AG04449 (cell line): ENCODE measurements at places on chromosomes 7 and 10.

DNA sequence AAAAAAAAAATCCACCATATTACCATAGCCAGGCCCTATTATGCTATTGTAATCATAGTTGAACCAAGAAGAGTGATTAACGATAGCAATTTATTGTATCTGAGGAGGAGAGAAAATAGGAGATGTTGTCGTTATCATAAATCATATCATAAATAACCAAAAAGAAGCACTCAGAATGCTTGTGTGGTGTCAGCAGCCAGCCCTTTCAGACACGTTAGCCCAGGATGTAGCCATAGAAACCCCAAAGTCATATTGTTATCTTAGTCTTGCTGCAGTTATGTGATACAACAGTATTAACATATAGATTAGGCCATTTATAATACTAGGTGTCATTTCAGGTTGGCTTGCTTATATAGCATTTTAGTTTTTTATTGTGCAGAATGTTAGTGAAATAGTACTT lies 102.2 kb upstream of the GATA3 start:
- DNase-seq, result no peak

DNA sequence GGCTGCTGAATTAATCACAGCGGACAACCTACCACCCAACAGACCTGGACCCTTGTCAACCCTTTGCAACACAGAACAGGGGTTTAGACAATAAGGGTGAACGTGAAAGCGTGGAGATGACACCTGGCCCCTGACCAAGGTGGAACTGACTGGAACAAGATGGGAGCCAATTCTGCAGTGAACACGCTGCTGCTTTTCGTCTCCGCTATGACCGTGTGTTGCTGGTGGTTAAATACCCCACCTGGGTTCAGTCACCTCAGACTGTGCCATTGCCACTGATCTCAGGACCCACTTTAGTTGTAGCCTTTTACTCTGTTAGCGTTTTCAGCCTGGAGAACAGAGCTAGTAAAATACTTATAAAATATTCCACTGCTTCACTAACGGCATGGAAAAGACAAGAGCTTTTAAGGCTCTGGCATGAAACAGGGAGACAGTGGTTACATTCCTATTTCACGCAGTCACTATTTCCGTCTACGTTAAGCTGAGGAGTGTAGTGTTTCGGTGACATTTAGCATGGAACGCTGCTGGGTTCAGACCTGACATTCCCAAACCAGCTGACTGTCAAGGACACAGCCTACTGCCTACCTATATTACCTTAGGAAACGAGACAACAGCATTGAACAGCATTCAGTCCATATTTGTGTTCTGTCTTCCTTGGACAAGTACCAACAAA lies 119.5 kb upstream of the PRSS1 start:
- DNase-seq, result peak; percentile 45

GRCh38 chr7:6186577-6186976 lies 85.8 kb downstream of the CYTH3 start:
- no peak for DNase-seq

DNA sequence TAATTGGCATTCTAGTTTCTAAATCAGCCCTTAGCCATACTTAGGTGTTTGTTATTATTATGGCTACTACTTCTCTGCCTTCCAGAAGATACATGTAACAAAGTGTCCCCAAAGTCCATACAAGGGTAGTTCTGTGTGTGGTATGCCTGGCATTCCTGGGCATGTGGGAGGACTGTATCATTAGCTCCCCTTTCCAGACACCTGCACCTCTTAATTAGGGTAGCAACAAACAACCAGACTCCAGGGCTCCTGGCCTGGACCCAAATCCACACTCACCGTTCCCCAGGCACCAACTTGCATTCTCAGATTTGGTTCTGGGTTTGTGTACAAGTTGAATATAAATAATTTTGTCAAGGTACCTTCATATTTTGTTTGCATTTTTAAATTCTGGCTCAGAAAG lies 15.5 kb upstream of the CALD1 start:
- no peak for DNase-seq

DNA sequence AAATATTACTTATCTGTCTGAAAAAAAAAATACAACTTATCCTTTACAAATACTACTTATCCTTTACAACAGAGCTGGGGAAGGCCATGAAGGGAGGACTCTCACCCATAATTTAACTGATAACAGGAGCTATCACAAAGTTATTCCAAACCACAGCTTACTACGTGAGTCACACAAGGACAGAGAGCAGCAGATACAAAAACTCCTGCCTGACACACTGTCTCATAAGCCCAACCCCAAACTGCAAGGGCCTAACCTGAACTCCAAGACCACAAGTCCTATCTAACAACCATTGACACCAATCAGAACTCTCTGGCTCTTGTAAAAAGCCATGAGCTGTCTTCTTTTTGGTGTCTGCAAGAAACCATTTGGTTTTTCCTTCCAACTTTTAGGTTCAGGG lies 28.5 kb upstream of the CXCL12 start:
- no peak for DNase-seq

GRCh38 chr7:144001543-144001942 lies 1.4 kb downstream of the OR6B1 start:
- no peak for DNase-seq

GRCh38 chr10:98423691-98424120 lies 8.7 kb upstream of the PYROXD2 start:
- no peak for DNase-seq

DNA sequence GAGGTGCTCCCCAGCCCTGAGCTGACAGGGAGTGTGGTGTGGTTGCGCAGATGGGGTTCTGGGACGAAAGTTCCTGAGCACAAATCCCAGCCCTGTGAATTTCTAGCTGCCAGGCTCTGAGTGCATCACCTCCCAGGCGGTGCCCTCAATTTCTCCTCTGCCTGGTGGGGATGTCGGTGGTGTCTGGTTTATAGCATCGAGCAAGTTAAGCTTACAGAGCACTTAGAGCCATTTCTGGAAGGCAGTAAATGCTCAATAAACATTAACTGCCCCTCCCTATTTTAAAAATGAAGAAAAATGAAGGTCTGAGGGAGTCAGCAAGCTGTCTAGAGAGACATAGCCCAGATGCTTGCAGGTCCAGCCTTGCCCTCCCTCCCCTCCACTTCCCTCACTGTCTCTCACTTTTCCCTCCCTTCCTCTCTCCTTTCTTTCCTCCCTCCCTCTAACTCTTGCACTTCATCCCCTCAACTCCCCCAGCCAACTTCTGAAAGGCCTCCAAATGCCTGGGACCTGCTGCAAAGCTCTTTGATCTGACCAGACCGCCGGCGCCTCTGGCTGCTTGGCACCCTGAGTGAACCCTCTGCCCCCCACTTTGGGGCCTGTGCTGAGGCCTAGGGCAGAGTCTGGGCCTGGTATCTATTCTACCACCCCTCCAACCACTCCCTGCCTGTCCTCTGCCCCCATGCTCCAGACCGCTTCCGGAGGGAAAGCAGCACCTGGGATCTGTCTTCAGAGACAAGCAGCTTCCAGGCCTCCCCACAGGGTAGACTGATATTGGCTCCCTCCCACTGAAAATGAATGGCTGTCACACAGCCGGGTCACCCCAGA lies 438.3 kb downstream of the RPS24 start:
- no peak for DNase-seq

- DNase-seq, result no peak
These were observed 37.6 kb downstream of the JAKMIP3 start for GRCh38 chr10:132103116-132103910.

GRCh38 chr7:143104759-143105158 lies 27.1 kb upstream of the PIP start:
- no peak for DNase-seq

DNA sequence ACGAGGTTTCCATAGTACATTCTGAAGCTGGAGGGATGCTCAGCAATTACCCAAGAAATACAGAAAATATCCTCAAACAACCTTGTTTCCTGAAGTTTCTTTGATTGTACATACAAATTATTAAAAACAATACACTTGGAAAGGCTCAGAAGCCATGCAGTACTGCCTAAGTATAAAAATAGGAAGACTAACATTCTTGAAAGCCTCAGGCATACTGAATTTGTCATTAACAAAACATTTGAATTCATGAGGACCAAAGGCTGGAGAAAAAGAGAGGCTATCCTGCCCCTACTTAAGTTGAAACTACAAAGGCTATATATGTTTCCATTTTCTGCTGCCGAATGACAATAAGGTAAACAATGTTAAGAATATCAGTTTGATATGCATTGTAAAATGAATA lies 54.3 kb upstream of the SGCE start:
- DNase-seq, result peak; percentile 19

DNA sequence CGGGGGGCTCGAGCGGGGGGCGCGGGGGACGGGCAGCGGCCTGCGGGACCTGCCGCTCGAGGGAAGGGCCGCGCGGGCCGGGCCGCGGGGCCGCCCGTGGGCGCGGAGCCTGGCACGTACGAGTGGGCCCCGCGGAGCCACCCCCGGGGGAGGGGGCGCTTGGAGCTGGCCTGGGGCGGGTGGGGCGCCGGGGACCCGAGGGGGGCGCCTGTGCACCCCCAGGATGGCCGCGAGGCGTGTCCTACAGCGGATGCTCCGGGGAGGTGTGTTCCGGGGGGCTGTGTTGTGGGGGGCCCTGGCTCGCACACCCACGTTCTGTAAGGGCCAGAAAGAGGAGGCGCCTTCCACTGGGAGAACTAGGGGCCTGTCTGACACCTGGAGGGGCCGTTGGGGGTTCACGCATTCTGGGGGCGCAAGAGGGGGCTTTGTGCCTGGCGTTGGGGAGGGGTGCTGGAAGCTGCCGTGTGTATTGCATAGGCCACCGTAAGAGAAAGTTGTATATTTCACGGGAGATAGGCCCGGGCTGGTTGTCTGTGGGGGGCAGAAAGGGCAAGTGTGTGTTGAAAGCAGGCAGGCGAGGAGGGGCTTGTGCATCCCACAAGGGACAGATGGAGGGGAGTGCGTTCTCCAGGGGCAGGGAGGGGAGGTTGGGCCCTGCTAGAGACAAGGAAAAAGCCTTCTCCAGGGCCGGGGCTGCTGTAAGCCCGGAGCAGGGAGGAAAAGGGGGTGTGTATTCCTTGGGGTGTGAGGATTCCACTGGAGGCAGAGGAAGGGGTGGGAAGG lies 663 bp downstream of the VPS37D start:
- no peak for DNase-seq

- no peak for DNase-seq
These were observed 99.8 kb downstream of the ATE1 start for GRCh38 chr10:121828045-121828444.

DNA sequence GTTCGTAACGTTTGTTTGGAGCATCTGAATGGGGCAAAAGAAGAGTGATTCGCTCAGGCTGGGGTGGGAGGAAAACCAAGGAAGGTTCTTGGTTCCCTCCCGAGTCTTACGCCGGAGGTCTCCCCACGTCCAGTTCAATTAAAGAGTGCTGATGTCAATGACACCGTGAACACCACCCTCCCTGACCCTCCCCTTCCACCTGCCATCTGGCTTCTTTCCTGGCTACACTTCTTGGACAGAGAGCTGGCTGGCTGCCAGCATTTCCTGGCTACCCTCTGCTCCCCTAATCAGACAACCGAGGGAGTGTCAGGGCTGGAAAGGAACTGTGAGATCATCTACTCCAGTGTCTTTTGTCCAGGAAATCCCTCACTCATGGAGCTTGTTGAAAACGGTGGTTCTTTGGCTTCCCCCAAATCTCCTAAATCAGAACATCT lies 24.1 kb upstream of the FFAR4 start:
- DNase-seq, result no peak

- no peak for DNase-seq
These were observed 6.9 kb upstream of the PRKAG2 start for GRCh38 chr7:151883857-151884256.

DNA sequence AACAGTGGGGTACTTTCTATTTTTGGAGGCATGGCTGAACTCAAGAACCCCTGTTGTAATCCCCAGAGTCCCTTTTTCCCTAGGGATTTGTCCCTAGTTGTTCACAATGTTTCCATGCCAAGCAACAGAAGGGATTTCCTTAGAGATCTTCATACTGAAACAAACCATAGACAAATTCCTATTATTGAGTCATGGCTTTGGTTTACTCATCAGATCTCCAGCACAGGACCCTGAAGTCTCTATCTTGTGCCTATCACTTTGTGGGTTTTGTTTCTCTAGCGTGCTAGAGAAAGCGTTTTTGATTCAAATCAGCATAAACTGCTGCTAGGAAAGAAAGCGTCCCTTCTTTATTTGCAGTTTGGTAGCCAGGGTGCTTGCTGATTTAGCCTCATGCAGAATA lies 165.0 kb downstream of the BAMBI start:
- DNase-seq, result peak; percentile 56

DNA sequence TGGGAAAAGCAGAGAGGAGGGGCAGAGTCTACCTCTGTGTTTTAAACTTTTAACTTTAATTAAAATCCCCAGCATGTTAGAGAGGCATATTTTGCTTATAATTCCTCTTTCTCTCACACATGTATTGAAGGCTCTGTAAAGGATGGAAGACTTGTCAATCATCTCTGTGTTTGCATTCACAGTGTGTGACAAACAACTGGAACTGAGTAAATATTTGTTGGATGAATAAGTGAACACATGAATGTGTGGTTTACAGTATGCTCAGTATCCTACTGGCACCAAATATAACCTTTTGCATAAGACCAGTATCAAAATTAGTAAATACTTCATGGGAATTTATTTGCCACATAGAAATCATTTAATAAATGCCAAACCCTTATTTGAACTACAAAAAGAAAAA lies 829.0 kb downstream of the GRID1 start:
- no peak for DNase-seq

GRCh38 chr10:119817991-119818888 lies 54.4 kb downstream of the MCMBP start:
- DNase-seq, result no peak

DNA sequence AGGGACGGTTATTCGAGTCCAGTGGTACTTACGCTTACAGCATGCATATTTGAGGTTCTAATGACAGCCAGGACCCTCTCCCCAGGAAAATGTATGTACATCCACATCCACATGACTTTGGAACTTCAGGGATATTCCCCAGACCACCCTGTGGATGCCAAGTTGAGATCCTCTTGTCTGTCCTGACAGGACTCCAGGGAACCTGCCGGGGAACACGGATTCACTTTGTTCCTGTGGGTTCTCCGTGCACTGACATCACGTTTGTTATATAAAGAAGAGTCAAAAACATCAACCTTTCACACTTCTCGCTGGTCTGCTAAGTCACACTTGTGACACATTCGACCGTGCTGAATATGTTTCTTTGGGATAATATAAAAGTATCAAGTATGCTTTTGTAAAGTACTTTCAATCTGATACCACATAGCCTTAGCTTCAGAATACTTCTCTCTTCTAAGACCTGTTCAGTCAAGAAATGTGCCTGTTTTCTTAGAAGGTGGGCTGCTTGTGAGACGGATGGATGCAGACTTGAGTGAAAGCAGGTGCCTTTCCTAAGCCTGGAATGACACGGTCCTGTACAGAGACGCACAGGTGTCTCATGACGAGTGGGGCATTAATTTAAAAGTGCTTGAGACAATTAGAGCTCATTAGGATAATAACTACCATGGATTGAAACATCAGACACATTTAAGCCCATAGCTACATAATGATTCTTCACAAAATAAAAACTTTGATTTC lies 38.7 kb downstream of the CALML5 start:
- no peak for DNase-seq

DNA sequence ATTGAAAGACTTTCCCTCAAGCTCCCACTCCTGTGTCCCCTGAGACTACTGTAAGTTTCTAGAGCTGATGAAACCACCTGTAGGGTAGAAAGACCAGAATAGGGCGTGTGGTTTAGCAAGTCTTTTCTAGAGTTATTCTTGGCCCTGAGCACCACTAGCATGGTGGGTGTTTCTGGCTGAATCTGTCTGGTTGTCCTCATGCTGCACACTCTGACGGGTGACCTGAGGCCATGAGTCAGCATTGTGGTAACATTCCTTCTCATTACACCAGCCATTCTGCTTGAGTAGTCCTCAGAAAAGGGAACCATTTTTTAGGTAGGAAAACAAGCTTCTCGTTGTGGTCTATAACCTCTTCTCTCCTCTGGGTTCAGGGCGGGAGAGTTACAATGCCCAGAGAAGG lies 250.3 kb downstream of the SNX13 start:
- peak; percentile 86 for DNase-seq
